ENCODE measurements at places on chromosomes 7 and 10.
A peak's percentile ranks its signal among the peaks of the same experiment; 100 is the strongest.

GRCh38 chr10:118868589-118868988, 113.8 kb upstream of the CACUL1 start:
- no peak for DNase-seq

DNA sequence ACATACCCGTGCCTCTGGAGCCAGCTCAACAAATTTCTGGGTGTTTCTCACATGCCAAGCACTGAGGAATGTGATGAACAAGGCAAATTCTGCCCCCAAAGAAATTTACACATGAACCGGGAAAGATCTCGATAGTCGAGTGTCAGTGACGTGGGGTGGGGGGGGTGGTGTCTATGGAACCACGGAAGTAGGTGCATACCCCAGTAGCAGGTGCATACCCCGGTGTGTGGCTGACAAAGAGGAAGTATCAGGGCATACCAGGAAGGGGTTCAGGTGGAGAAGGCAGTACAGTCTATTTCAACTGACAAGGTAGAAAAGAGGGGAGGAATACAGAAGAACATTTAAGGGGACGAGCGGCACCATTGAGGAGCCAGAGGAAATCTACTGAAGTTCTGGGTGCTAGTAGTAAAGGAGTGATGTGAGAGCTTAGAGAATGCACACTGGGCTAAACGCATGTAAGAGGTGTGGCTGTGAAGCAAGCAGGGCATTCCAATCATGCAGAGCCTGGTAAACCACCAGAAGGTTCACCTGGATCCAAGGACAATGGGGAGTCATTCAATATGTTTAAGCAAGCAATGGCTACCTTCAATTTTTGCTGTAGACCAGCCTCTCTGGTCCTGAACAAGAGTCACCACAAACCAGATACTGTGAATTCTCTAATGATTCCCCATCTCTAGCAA, 6.2 kb downstream of the CCDC6 start:
- no peak for DNase-seq

DNA sequence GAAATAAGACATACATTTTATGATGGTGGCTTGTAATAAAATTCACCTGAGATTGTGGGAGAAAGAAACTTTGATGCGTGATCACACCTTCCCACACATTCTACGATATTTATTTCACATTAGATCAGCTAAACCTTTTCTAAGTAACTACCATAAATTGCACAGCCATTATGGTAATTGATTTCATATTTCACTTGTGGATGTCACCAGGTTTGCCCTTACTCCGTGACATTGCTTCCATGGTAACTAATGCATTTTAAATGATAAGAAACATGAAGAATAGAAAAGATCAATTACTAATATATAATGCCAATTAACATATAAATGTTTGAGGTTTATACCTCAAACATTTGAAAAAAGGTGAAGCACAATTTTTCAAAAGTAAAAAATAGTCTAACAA, 35.8 kb upstream of the SMIM30 start:
- DNase-seq = no peak

DNA sequence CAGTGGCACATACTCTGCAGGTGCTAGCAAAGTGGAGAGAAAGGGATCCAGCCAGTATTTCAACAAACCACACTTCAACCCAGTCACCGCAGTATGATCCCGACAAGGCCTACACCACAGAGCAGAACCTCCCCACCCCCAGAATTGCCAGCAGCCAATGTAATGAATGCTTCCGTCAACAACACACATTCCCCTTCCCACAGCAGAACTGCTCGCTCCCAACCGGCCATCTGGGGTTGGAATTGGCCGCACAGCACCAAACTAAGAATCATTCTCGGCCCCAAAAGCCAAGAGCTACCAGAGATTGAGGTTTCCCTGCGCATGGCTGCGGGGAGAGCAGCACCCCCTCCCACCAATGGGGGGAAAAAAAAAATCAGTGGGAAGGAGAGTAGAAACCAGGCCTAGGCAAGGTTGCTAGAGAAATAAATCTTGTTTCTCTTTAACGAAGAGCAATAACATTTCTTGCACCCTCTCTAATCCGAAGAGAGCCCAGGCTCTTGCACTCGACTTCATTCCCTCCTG, 1.1 kb downstream of the WASL start:
- DNase-seq = peak; percentile 86

DNA sequence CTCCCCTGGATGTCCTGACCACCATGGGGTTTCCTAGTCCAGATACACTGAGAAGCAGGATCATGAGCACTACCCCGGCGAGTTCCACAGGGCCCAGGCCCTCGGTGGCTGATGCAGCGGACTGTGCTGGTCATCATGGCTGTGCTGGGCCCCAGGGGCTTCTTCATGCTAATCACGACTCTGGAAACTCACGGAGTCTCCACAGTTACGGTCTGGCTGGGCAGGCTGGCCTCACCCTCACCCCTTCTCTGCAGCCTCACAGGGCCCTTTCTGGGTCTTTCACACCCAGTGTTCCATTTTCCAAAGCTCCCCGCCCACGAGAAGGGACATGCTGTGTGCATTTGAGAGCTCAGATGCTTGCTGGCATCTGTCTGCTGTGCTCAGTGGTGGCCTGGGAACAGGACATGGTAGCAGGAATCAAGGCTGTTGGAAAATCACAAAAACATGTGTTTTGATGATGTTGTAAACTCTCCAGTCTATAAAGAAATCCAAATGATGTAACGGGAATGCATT, 119.0 kb downstream of the PTPN20 start:
- no peak for DNase-seq

GRCh38 chr7:140317597-140317996, 80.7 kb downstream of the SLC37A3 start:
- no peak for DNase-seq

DNA sequence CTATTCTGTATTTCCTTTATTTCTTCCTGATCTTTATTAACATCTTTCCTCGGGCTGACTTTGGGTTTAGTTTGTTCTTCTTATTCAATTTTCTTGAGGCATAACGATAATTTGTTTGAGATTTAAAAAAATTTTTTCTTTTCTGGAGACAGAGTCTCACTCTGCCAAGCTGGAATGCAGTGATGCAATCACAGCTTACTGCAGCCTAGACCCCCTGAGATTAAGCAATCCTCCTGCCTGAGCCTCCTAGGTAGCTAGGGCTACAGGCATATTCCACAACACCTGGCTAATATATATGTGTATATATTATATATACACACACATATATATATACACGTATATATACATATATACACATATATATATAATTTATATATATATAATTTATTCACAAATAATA, 540.2 kb downstream of the NXPH1 start:
- DNase-seq = no peak

DNA sequence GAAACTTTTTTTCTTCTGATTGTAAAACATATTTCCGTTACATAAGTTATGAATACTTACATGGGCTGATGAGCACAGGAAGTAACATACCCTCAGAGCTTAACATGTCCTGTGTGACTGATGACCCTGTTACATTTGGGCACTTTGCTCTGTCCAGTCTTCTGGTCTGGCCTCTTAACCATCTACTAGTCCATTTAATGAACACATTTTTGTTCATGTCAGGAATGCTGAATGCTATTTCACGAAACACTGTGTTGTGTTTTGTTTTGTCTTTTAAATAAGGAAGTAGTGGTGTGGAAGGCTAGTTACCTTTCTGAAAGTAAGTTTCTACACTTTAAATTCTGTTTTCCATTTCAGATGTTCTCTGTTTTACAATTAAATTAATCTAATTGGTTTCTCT, 77.7 kb downstream of the RBM33 start:
- DNase-seq = no peak

DNA sequence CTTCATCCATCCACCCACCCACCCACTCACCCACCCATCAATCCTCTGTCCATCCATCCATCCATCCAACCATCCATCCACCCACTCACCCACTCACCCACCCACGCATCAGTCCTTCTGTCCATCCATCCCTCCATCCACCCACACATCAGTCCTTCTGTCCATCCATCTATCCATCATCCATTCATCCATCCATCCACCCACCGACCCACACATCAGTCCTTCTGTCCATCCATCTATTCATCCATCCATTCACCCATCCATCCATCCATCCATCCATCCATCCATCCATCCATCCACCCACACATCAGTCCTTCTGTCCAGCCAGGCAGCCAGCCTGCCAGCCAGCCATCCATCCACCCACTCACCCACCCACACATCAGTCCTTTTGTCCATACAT, 15.8 kb upstream of the GRIFIN start:
- DNase-seq = no peak

- DNase-seq = no peak
Measured at GRCh38 chr7:51789489-51789888, 472.9 kb upstream of the COBL start.

DNA sequence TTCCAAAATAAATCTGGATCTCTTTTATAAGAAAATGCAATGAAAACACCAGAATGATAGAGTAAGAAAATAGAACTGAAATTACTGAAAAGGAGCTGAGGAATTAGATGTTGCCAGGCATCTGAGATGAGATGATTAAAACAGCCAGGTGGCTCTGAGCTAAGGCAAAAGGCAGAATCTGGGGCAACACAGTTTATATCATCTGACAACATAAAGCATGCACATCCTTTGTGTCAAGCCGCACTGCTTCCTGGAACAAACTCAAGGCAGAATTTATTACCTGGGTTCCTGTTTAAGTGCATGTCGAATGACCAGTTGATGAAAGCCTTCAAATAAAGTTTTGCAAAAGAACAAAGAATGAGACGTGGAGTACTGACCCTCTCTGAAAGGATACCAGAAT, 247.0 kb downstream of the SNX10 start:
- no peak for DNase-seq

- no peak for DNase-seq
Measured at GRCh38 chr7:129950191-129950932, 2.4 kb downstream of the UBE2H start.

DNA sequence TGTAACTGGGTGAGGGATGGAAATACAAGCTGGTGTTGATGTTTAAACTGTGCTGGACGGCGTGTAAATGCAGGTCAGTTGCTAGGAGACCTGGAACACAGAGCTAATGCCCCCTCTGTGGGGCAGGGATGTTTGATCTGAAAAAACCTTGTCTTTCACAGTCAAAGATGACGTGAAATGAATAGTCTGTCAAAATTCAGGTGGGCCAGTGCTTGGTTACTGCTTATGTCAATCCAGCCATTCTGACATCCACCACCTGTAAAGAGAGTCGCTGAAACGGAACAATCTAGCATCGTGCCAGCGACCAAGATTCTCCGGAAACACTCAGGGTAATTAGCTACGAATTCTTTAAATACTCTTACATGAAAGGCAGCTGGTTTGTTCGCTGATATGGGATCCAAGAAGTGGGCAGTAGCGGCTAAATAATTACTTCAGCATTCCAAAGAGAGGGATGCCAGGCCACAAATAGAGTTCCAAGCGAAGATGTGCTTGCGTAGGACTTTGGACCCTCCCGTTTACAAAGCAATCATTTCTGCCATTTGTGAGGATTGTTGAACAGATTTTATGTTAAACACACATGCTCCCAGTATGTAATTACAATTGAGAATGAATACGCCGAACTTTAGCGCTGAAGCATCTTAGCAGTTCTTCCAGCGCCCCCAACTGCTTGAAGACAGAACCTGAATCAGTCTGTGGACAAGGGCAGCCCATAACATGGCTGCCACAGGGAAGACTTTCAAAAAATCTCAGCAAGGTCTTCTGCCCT, 7.3 kb upstream of the ASB4 start:
- DNase-seq = peak; percentile 56

- no peak for DNase-seq
Measured at GRCh38 chr10:3530783-3531645, 254.0 kb downstream of the KLF6 start.

DNA sequence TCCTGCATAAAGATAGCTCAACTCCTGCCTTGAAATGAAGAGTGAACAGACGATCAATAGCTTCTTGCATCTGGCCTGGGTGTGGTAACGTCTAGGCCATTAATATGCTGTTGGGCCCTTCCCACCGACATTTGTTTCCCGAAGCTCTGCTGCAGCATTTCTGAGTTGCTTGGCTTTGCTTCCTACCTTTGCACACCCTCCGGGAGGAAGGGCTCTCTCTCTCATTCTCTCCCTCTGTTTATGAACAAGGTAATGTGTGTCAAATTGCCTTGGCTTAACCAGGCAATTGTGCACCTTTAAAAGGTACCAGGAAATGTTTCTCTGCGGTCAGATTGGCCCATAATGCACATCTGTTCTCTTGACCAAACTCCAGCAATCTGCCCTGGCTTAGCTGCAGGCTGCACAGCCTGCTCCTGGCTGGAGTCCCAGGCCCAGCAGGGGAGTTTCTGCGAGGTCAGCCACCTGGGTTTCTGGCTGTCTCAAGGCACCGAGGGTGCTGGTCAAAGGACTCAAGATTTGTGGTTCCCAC, 223.7 kb downstream of the SNX10 start:
- no peak for DNase-seq

- peak; percentile 26 for DNase-seq
Measured at GRCh38 chr10:79562135-79562756, 2.0 kb upstream of the SFTPA2 start.

Measured in NCI-H526 (cell line).